ENCODE measurements at places on chromosomes 1 and 21.

DNA sequence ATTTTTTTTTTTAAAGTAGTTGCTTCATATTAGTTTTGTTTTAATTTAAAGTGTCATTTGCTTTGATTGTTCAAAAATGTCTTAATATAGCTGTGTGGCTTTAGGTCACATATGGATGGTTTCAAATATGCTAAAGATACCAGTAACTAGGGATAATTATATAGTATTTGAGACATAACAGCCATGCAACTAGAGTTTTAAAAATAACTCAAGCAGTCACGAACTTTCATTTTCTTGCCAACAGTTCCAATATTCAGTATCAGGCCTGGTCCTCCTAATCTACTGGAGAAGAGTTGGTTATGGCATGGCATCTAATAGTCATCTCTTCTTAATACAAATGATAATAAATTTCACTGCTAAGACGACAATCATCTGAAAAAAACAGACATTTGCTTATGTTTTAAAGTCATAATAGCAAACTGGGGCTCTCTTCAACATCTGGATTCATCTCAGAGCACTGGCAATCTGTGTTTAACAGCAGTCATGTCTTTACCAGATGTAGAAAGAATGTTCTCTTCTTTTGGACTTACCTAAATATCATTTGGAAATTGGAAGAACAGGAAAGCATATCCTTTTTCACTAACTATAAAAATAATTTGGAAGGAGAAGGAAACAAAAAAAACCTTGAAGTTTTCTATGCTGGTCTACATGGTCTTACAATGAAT, 24.1 kb upstream of the A3GALT2 start:
- DNase-seq, result no peak

GRCh38 chr1:69502991-69503390, 64.7 kb upstream of the LRRC7 start:
- no peak for DNase-seq

DNA sequence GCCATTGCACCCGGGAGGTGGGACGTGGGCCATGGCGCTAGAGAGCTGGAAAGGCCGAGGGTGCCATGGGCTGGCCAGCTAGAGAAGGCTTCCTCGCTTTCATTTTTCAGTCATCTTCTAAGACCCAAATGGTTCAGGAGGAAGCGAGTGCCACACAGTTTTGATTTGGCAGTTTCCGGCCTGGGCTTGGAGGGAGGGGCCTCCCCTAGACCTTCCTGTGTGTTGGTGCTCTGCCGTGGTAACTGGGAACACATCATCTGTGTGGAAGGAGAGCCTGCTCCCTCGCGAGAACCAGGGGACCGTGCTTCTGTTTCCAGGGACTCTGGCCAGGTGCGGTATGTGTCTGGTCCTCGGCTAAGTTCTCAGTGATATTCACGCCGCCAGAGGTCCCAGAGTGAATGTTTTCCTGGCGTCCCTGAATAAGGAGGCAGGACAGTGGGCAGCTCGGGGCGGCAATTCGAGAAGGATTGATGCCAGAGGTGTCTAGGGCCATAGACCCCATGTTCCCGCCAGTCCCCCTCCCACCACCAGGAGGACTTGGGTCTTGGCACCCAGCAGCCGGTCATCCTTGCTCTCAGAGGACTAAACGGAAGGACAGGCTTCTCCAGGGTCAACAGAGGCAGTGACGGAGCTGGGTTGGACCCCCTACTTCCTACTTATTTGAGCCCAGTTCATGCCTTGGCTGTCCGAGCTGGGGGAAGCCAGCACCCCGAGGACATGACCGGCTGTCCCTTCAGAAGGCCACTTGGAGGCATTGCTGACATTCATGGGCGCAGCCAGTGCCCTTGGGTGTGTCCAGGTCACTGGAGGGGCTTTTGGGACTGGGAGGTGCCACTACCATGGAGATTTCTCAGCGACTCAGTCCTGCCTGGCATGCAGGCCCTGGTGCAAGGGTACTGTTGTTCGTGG, 2.7 kb upstream of the NPHP4 start:
- no peak for DNase-seq

DNA sequence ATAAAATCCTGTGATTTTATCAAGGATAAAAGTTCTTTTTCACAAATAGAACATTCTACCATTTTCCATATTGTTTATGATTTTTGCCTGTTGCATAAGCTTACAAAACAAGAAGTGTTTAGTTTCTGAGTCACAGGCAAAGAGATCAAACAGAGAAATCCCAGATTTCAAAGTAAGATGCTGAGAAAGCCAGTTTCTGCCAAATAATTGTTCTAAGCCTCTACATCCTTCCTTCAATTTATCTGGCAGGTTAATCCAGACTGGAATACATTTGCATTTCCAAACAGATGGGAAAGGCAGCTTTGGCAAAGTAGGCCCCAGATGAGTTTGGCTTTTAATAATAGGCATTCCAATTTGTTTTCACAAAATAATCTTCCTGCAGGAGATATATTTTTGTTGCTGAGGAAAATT, 2.5 kb downstream of the SLC1A7 start:
- no peak for DNase-seq
